ENCODE measurements at places on chromosomes 5 and 9.

- DNase-seq: peak; percentile 89
Observed at GRCh38 chr5:139445325-139446170, 6.2 kb upstream of the DNAJC18 start.

DNA sequence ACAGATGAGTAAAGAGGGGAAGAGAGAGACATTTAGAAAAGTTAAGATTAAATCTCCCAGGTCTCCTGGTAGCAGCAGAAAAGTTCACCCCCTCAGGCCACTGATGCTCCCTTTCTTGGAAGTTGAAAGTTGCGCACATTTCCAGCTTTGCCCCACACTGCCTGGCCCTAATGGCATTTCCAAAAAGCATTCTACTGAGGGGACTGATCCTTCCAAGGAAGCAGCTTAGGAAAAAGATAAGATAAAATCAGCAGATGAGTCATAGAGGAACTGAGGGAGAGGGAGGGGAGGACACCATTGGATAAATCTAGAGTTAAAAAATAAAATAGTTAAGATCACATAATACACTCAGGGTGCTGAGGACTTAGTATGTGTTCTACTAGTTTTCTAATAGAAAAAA, 67.6 kb upstream of the SLC12A2 start:
- no peak for DNase-seq

DNA sequence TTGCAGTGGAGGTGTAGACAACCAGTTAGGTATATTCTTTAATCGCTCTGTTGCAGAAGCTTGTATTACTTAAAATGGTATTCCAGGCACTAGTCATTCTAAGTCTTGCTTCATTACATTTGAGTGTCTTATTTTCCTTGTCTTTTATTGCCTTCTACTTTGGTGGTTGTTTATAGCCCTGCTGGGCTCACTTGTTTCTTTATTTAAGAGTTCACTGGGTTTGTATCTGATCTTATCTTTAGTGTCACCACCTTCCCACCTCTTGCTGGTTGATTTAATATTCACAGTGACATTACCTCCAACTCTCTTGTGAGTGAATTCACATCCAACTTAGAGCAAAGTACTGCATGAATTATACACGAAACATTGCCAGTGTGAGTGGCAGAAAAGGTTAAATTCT, 83.6 kb upstream of the BNC2 start:
- no peak for DNase-seq

DNA sequence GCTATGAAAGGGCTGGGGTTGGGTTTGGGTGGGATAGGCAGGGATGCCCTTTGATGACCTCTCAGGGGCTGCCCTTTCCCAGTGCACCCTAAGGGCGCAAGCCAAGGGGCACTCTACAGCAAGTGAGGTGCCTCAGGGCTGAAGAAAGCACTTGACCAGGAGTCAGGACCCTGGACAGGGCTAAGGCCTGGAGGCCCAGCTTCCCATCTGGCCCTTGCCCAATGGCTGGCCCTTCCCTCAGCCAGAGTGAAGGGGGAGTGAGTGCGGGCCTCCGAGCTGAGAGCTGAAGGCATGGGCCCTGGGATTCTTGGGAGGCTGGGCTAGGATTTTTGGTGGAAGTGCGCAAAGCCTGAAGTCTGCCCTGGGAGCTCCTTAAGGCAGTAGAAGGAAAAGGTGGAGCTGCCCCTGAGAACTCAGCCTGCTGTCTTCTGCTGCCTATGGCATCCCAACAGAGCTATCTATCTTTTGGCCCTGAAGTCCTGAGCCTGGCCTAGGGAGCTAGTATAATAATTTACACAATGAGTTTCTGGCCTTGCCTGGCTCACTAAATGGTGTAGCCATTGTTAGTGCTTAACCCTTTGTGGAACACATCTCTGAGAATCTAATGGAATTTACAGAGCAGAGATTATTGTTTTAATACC, 16.4 kb downstream of the JADE2 start:
- DNase-seq: peak; percentile 28

GRCh38 chr9:111016016-111016415, 22.3 kb downstream of the LPAR1 start:
- no peak for DNase-seq

Data from fibroblast of skin of abdomen (primary cell).